Activated CD4-positive, alpha-beta T cell treated with anti-CD3 and anti-CD28 coated beads for 36 hours (primary cell): ENCODE measurements at places on chromosomes 5 and 9. TPM values are rescaled to one million over a fixed set of nuclear protein-coding genes. Genes with fewer than 3 reads are reported as not detected.

- no peak overlapping the region for H3K4me3 ChIP-seq
- H3K4me1 ChIP-seq: peaks cover 7% of the 10 kb centered on the region
- peaks cover 69% of the 10 kb centered on the region for H3K27me3 ChIP-seq
- no peak for DNase-seq
Observed at GRCh38 chr9:14348373-14349145, 34.6 kb upstream of the NFIB start.

DNA sequence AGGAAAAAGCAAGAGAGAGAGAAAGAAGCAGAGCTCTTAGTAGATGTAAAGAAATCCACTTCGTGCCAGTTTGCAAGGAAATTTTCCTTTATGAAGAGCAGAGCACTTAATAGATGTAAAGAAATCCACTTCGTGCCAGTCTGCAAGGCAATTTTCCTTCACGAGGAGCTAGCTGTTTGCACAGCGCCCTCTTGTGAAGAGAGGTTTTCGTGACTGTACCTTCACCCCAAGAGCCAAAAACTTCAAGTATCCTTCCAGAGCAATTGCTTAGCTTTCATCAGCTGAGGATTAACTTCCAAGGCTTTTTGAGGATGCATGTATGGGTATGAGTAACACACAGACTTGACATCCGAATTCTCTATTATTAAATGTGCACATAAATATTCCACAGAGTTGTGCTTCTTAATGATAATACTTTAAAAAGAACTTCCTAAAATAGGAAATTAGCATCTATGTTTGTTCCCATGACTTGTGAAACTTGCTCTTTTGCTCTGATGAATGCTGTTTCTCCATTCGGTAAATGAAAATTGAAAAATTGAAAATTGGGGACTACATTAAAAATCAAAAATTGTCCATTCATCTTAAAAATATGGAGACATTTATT lies 525.6 kb downstream of the PDE4D start:
- H3K27me3 ChIP-seq: peaks cover 4% of the 10 kb centered on the region
- H3K27ac ChIP-seq: no peak overlapping the region
- no peaks in the 10 kb centered on the region for H3K36me3 ChIP-seq
- no peaks in the 10 kb centered on the region for H3K4me1 ChIP-seq
- DNase-seq: peak; percentile 72
- H3K4me3 ChIP-seq: no peak overlapping the region

The DMAC1 gene
- total RNA-seq: 49.3 TPM

- no peaks in the 10 kb centered on the region for H3K27me3 ChIP-seq
- H3K36me3 ChIP-seq: no peaks in the 10 kb centered on the region
- no peak overlapping the region for H3K4me3 ChIP-seq
- H3K27ac ChIP-seq: no peak overlapping the region
- no peaks in the 10 kb centered on the region for H3K4me1 ChIP-seq
- DNase-seq: no peak
Observed at GRCh38 chr5:164319161-164319560, 813.7 kb downstream of the MAT2B start.

GRCh38 chr9:22574740-22575139 lies 128.1 kb downstream of the DMRTA1 start:
- H3K27ac ChIP-seq: no peak overlapping the region
- no peaks in the 10 kb centered on the region for H3K36me3 ChIP-seq
- H3K27me3 ChIP-seq: no peaks in the 10 kb centered on the region

GRCh38 chr5:136526791-136527190 lies 161.4 kb upstream of the TRPC7 start:
- no peak overlapping the region for H3K27ac ChIP-seq
- H3K36me3 ChIP-seq: no peaks in the 10 kb centered on the region
- H3K27me3 ChIP-seq: peaks cover 2% of the 10 kb centered on the region
- H3K4me3 ChIP-seq: no peak overlapping the region
- DNase-seq: no peak

The SPATA31A3 gene
- not detected for total RNA-seq
